ENCODE measurements at places on chromosomes 4 and X. TPM values are rescaled to one million over a fixed set of nuclear protein-coding genes. Genes with fewer than 3 reads are reported as not detected.

- no peak for DNase-seq
Measured at GRCh38 chrX:123976706-123977316, 15.3 kb downstream of the STAG2 start.

The CLNK gene
- 0.75 TPM for polyA plus RNA-seq

DNA sequence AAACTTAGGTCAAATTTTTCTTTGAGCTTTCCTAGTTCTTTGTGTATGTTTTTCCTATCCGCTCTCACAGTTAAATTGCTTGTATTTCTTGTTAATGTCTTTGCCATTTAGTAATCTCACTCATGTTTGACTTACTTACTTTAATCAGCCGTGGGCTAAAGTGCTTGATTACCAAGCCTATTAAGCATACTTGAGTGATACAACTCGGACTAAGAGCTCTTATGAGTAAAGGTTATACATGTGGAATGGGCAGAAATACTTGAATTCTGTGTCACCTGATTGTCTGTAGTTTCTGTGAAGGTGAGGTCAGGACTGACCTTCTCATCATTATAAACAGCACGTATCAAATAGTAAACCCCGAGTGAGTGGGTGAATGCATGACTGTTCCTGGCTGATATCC lies 664.5 kb downstream of the PDHA2 start:
- no peak for DNase-seq

The CACNA1F gene
- 9.3 TPM for polyA plus RNA-seq

- DNase-seq = no peak
Measured at GRCh38 chrX:44039556-44039955, 66.4 kb upstream of the NDP start.

DNA sequence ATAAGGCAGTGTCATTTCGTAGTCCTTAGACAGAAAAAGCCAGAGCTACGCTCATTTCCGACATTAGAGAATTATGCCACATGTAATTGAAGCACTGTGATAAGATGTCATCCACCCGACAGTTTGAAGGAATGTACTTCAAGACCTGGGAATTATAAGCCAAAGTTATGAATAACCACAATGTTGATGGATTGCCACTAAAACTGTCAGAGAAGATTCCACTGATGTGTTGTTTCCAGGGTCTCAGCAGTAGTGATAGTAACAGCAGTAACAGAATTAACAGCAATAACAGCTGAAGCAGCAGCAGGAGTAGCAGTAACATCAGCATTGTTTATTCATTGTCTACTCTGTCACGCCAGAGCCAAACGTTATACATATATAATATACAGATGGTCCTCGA lies 24.7 kb downstream of the RAB33A start:
- no peak for DNase-seq

GRCh38 chr4:135354876-135355275 lies 1153.3 kb upstream of the PABPC4L start:
- no peak for DNase-seq

The ACE2 gene
- not detected for polyA plus RNA-seq

DNA sequence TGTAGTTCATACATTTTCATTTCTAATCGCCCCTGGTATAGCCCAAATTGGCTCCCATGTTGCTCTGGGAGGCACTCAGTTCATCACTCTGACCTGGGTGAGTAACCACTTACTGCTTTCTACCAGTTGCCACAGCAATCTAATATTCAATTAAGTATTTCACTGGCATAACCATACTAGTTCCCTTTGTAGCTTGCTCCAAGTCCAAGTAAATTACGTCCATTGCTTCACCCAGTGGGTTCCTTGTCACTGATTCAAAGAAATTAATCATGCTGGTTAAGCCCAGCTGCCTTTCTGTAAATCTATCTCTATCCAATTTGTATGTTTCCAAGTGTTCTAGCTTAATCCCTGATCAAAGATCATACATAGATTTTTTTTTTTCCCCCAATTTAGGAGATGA lies 92.0 kb upstream of the CBR4 start:
- no peak for DNase-seq

DNA sequence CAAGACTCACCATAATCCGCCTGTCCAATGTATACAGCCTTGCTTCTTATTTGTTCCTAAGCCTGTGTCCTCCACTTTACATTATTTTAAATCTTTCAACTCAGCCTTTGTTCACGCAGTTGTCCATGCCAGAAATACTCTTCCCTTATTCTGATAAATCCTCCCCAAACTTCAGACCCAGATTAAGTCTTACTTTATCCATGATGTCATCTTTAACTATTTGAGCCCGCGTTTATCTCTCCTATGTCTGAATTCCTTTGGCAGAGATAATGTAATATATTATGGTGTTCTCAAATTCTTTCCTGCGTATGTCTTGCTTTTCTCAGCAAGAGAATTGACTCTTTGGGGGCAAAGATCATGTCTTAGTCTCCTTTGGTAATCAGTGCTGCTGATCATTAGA lies 129.6 kb downstream of the LUZP4 start:
- DNase-seq = no peak

DNA sequence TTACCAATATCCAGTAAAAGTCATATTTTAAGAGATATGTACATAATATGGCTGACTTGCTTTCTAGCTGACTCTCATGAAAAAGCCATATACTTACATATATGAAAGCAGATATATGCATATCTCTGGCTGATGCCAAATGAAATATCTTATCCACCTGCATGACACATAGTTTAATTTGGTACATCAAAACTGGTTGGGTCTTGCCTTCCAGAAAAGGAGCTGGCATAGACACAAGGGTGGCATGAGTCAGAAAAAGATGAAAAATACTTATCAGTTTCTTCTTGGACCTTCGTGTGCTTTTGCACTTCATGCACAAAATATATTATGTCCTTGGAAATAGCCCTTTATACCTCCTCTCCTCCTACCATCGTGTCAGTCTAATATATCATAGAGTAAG lies 32.1 kb downstream of the TIGD4 start:
- no peak for DNase-seq

GRCh38 chr4:161920304-161921052 lies 243.3 kb downstream of the FSTL5 start:
- DNase-seq = no peak

DNA sequence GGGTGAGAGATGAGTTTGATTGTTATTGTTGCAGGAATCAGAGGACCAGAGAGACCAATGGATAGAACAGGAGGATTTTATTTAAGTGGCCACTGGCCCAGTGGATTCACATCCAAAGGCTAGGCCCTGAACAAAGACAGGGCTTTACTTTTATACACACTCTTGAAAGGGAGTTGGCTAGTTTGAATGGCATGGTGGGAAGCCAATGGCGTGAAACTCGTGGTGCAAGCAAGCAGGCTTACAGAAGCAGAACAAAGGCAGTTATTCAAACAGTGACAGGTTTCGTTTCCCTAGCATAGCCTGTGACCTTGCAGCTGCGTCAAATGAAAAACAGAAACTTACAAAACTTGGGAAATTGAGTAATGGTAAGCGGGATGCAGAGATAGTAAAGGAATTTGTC lies 110.2 kb upstream of the PRDX4 start:
- DNase-seq = no peak

DNA sequence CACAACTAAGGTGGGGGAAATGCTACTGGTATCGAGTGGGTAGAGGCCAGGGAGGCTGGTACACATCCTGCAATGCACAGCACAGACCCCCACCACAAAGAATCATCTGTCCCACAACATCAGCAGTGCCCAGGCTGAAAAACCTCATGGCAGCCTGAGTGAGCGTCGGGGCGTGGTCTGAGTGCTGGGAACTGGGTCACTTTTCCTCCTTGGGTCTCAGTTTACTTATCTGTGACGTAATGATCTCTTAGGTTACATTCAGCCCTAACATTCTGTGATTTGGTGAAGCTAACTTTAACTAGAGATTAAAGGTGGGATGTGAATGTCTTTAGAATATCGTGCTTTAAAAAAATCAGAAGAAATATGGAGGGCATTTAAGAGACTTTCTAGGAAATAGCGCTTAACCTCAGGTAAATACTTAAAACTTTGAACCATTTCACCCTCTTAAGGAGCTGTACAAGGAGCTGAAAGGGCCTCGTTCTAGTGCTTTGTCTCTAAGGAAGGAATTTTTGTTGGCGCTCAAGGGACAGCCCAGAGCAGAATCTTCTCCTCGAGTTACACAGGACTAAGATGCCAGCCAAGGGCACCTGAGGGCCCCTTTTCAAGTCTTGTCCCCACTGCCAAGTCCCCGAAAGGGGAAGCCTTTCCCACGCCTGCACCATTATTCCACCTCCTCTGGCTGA lies 18.1 kb upstream of the TRIM2 start:
- no peak for DNase-seq

DNA sequence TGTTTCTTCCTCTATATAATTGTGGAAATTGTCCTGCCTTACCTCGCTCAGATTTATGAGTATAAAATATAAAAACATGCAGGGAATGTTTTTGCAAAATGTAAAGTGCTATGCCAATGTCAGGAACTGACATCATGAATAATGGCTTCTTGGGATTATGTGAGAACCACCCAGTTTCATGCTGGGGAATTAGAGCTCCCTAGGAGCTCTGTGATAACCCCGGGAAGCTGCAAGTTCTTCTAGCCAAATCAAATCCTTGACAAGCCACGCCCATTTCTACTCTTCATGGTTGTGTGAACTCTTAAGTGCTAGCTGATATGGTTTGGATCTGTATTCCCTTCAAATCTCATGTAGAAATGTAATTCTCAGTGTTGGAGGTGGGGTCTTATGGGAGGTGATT lies 85.9 kb upstream of the PAK3 start:
- DNase-seq = no peak

DNA sequence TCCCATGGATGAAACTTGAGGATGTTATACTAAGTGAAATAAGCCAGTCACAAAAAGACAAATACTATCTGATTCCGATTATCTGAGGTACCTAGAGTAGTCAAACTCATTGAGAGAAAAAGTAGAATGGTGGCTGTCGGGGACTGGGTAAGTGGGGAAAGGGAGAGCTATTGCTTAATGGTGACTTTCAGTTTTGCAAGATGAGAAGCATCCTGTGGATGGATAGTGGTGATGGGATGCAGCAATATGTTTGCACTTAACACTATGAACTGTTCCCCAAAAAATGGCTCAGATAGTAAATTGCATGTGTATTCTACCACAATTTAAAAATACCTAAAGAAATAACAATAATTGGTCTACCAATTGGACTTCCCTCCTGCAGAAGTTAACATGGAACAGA lies 181.5 kb downstream of the SHROOM3 start:
- no peak for DNase-seq

DNA sequence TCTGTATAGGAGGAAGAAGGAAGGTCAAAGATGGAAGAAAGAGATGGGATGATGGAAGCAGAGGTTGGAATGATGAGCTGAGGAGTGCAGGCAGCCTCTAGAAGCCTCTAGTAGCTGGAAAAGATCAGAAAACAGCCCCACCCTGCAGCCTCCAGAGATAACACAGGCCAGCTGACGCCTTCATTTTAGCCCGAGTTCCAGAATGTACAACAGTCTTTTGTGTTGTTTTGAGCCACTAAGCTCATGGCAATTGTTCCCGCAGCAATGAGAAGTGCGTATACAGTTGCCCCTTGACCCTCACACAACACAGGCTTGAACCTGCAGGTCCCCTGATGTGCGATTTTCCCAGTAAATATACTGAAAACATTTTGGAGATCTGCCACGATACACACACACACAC lies 72.0 kb downstream of the WFS1 start:
- no peak for DNase-seq

The CCKAR gene
- polyA plus RNA-seq = not detected

DNA sequence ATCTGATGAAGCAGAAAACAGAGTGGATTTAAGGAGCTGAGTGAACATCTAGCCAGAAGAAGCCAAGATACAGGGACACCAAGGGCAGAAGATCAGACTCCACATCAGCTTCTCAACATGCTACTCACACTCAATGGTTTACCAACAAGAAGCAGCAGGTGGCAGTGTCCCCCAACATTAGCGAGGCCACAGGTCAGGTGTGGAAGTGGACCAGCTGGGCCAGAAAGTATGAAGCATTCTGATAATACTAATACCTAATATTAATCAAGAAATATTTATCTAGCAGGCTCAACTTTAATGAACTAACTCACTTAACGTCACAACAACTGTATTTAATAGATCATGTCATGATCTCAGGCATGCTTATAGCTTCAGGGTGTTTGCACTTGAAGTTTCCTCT lies 73.4 kb upstream of the TTC29 start:
- DNase-seq = peak; percentile 65

The LINC00632 gene
- polyA plus RNA-seq = not detected

- no peak for DNase-seq
Measured at GRCh38 chrX:24990535-24990934, 25.2 kb downstream of the ARX start.

GRCh38 chrX:78333521-78333920 lies 6.1 kb upstream of the CYSLTR1 start:
- DNase-seq = peak; percentile 71

GRCh38 chr4:472881-473569 lies 25.9 kb downstream of the ZNF721 start:
- no peak for DNase-seq

DNA sequence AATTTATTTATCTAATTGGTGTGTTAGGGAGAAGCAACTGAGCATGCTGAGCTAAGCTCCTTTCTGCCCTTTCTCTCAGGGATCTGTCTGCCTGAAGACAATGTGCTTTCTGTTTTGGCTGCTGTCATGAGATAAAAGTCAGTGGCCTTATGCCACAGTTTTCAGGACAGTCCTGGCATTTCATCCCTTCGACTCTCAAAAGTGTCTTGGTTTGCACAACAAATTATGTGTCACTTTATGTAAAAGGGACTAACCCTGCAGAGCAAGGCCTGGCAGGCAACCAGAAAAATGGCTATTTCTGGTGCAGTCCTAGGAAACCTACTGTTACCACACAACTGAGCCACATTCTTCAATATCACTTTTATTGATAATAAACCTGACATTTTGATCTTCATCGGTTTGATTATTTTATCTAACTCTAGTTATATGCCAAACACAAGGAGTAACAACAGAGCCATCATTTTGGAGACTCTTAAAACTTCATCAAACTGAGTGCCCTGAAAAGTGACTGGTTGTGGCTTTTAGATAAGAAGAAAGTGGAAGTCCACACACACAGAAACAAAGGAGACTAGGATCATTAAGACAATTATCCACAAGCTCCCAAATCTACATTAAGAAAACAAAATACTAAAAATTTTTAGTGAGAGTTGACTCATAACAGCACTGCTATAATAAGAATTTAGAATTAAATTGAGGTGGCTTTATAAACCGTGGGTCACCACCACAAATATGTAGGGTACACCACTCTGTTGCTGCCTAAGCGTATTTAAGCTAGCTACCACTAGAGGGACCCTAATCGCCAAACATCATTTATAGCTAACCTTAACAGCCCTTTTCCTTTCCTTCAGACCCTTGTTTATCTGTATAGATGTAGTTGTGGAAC lies 95.9 kb upstream of the PTPN13 start:
- DNase-seq = peak; percentile 44

The UGT8 gene
- polyA plus RNA-seq = 6.0 TPM

The NWD2 gene
- not detected for polyA plus RNA-seq

The SPOCK3 gene
- not detected for polyA plus RNA-seq

GRCh38 chr4:25991340-25991739 lies 77.3 kb downstream of the SMIM20 start:
- no peak for DNase-seq

The ASMT gene
- 1.2 TPM for polyA plus RNA-seq

GRCh38 chrX:68978255-68978654 lies 149.4 kb downstream of the EFNB1 start:
- no peak for DNase-seq

- peak; percentile 60 for DNase-seq
Measured at GRCh38 chrX:40543661-40544328, 37.0 kb upstream of the ATP6AP2 start.

The KLHL4 gene
- not detected for polyA plus RNA-seq

GRCh38 chr4:81486502-81486901 lies 14.8 kb upstream of the RASGEF1B start:
- no peak for DNase-seq
